ENCODE measurements at places on chromosomes 1 and 21.

DNA sequence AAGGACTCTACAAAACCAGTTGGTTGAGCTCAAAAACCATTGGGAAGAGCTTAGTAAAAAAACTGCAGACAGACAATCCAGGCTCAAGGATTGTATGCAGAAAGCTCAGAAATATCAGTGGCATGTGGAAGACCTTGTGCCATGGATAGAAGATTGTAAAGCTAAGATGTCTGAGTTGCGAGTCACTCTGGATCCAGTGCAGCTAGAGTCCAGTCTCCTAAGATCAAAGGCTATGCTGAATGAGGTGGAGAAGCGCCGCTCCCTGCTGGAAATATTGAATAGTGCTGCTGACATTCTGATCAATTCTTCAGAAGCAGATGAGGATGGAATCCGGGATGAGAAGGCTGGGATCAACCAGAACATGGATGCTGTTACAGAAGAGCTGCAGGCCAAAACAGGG, 104.0 kb upstream of the BMP8A start:
- no peak for DNase-seq

- no peak for DNase-seq
Measured at GRCh38 chr1:27058966-27059669, 46.5 kb upstream of the TENT5B start.

DNA sequence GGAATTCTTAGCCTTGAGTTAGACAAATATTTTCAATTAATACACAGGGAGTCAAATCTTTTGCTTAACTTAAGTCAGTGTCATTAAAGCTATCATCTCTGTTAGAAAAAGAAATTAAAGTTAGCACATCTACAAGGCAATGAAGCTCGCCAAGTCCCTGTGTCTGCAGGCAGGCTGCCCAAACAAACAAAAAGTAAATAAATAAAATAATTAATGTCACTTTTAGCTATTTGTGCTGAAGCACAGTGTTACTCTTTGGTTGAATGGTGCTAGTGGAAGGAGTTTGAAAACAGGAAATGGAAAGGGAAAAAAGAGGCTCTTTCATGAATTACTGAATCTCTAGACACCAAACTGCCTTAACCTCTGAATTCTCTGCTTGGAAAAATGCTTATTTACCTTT, 37.1 kb upstream of the COL11A1 start:
- no peak for DNase-seq

- no peak for DNase-seq
Measured at GRCh38 chr1:60890664-60891063, 191.7 kb upstream of the NFIA start.

GRCh38 chr1:221576268-221576667, 165.6 kb downstream of the DUSP10 start:
- DNase-seq = no peak

GRCh38 chr1:47568763-47569162, 130.9 kb downstream of the FOXD2 start:
- no peak for DNase-seq

Measured in GM18507 (cell line).